ENCODE measurements at places on chromosomes 13 and 19.

DNA sequence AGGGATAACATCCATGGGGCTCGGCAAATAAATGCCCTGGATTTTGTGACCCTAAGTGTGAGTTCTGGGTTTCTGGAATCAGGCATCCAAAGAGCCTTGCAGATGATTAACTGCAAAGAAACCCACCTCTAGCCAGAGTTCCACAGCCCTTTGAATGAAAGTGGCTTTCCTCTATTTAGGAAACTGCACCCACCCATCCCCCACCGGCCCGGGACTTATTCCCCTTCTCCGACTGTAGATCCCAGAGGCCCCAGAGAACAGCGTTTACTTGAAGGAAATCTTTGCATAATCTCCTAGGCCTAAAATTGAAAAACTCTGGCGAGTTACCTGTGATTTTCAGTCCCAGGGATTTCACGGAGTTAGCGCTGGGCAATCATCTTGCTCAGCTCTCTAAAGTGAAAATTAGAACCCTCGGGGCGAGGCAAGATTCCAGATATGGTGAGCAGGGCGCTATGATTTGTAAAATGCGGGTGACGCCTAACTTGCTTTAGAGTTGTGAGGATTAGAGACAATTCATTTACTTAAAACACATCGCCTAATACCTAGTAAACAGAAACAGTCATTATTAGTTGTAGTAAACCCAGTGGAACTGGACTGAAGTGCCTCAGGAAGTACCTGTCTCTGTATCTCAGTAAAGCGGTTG lies 9.4 kb downstream of the URAD start:
- peak; percentile 12 for DNase-seq

DNA sequence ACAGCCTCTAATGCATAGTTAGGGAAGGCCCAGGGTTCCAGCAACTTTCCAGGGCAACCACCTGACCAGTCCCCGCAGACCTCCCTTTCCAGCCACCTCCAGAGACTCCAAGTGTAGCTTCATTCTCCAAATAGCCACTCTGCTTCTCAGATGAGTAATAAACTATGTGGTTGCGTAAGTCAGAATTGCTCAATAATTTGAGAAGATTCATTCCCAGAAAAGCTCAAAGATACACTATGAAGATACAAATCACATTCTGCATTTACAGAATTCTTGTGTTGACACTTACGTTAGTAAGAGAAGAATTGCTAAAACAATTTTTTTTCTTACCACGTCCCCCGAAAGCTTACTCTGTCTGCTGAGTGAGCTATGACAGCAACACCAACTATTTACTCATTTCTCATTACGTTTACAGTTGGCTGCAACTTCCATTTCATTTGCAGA lies 8.2 kb upstream of the LATS2 start:
- peak; percentile 56 for DNase-seq

- DNase-seq, result no peak
These were observed 45.3 kb upstream of the PCDH9 start for GRCh38 chr13:67275351-67275960.

GRCh38 chr19:18098891-18099622 lies 1.5 kb downstream of the MAST3 start:
- no peak for DNase-seq

DNA sequence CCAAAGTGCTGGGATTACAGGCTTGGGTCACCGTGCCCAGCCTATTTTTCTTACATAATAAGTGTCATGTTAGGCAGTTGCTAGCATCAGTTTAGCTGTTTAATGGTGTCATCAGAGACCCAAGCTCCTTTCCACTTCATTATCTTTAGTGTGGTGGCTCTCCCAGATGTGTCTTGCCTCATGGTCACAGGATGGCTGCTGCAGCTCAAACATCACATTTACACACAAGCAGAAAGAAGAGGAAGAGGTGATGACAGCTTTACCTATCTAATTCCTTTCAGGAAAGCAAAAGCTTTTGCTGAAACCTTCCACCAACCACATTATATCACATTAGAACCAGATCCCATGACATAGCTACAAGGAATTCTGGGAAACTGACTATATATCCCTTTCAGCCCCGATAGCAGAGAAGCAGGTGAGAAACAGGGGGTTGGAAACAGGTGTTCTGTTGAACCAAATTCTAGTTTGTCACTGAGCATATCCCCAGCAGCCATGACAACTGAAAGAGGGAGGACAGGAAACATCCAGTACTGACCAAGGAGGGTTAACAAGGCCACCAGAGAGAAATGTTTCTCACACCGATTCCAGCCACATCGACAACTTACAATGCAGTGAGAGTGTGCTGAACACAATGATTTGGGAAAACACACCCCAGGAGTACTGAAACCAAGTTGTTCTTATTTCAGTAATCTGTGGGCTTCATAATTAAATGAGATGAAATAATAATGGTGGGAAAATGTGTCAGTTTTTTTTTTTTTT lies 617.0 kb downstream of the UQCRFS1 start:
- DNase-seq, result no peak

DNA sequence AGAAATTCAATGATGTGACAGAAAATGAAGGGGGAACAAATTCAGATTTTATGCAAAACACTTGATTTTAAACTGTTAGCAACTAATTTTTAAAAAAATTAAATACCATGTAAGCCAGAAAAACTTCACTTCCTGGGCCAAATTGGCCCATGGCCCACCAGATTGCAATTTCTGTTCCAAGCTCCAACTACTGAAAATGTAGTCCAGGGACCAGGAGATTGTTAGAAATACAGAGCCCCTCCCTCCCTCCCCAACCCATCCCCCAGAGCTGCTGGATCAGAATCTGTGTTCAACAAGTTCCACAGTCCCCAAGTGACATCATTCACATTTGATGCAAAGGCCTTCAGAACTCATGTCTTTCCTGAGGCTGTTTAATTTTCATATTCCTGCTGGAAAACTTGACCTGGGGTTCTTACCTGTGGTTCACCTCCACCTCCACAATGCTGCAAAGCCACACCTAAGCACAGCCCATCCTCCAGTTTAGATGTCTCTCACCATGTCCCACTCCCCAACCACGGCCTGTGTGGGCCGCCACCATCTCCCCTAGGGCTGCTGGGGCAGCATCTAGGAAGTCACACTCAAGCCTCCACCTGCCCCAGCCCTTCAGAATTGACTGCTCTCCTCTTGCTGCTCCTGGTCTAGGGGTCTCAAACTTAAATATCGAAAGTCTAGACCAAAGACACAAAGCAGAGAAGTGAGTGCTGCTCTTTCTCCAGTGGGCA lies 482.0 kb downstream of the UQCRFS1 start:
- no peak for DNase-seq

GRCh38 chr19:6476155-6476895 lies 5.3 kb downstream of the DENND1C start:
- no peak for DNase-seq

DNA sequence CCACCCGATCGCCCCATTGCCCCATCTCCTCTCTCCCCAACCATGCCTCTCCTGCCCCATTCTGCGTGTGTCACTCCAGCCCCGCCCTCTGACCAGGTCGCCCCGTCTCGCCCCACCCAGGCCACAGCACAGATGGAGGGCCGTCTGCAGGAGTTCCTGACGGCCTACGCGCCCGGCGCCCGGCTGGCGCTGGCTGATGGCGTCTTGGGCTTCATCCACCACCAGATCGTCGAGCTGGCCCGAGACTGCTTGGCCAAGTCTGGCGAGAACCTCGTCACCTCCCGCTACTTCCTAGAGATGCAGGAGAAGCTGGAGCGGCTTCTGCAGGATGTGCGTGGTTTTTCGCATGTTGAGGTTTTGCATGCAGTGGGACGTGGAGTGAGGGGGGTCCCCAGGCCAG lies 26.2 kb downstream of the MAST3 start:
- no peak for DNase-seq

GRCh38 chr13:32330441-32330840 lies 15.1 kb downstream of the BRCA2 start:
- DNase-seq, result no peak

GRCh38 chr19:56310462-56310861 lies 4.2 kb downstream of the ZSCAN5A start:
- DNase-seq, result no peak

GRCh38 chr19:51470966-51471365 lies 7.4 kb upstream of the CEACAM18 start:
- DNase-seq, result no peak

- no peak for DNase-seq
These were observed 19.3 kb downstream of the PPP1R12C start for GRCh38 chr19:55097864-55098715.

GRCh38 chr13:33318744-33319143 lies 33.2 kb upstream of the STARD13 start:
- no peak for DNase-seq

GRCh38 chr13:99464441-99464949 lies 36.8 kb upstream of the TM9SF2 start:
- DNase-seq, result no peak

DNA sequence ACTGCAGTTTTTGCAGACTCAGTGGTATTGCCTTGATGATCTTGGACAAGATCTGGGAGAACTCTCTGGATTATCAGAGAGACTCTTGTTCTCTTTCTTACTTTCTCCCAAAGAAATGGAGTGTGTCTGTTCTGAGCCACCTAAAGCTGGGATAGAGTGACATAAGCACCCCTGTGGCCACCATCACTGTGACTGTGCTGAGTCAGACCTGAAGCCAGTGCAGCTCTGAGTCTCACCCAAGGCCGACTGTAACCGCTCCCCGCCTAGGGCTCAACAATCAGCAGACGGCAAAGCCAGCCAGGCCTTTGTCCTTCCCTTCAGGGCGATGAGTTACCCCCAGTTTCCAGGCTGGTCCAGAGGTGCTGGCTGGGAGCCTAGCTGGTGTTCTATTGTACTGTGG lies 795.6 kb downstream of the UQCRFS1 start:
- no peak for DNase-seq

GRCh38 chr19:39307046-39307821 lies 11.0 kb downstream of the IFNL1 start:
- DNase-seq, result peak; percentile 54

DNA sequence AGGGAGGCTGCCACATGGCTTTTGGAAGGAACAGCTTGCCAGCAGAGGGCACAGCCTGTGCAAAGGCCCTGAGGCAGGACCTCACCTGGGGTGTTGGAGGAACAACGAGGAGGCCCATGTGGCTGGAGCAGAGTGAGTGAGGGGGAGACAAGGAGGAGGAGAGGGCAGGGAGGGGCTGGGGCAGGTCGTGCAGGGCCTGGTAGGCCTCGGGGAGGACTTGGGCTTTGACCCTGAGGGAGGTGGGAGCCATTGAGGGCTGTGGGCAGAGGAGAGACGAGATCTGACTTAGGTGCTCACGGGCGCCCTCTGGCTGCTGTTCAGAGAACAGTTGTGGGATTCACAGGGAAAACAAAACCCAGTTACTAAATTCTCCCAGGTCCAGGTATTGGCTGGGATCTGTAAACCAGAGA lies 25.2 kb downstream of the ZNRF4 start:
- DNase-seq, result no peak

GRCh38 chr13:41835871-41836270 lies 125.0 kb downstream of the VWA8 start:
- no peak for DNase-seq

- no peak for DNase-seq
These were observed 24.8 kb upstream of the NAXD start for GRCh38 chr13:110590577-110590976.

DNA sequence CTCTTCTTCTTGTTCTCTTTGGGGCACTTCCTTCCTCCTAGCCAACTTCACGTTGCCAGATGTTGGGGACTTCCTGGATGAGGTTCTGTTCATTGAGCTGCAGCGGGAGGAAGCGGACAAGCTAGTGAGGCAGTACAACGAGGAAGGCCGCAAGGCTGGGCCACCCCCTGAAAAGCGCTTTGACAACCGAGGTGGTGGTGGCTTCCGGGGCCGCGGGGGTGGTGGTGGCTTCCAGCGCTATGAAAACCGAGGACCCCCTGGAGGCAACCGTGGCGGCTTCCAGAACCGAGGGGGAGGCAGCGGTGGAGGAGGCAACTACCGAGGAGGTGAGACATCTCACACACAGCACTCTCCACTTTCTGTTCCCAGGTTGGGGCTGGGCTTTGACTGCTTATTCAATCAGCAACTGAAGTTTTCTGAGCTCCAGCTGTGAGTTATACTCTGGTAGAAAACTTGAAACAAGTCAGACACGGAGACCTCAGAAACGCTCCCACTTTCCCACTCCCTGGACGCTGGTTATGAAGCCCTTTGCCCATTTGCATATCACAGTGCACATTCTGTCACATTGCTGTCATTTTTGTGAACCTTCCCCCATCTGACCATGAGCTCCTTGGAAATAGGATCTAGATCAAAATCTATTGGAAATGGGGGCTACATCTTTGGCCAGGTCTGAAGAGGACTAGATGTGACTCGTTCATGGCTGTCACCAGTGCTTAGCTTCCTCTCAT lies 7.2 kb upstream of the CCDC97 start:
- DNase-seq, result peak; percentile 41

DNA sequence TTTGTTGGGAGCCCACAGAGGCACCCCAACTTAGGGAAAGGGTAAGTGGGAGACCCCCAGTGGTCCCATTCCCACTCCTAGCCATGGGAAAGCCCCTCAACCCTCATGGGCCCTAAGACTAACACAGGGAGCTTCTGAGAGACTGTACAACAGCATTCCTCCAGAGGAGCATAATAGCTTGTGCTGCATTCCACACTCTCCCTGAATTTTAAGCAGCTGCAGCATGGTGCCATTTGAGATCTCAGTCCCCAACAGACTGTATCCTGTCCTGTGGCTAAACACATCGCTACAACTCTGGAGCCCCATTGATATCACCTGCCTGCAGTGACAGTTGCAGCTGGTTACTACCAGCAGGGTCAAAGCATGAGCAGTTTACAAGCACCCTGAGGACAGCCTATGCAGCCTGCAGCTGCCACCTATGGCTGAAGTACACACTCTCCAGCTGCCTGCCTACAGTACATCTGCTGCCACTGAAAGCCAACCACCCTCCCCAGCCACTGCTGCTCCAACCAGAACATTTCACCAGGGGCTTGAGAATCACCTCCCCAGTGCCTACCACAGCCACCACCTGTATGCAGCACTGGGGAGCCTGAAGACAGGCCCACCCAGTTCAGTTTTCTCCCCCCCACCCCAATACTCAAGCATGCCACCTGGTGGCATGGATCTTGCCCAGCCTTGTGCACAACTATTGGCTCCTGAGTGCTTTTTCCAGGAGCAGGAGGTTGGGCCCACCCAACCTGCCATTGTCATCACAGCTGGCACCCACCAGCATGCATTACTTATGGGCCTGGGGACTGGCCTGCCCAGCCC lies 557.3 kb downstream of the GPC5 start:
- DNase-seq, result no peak

DNA sequence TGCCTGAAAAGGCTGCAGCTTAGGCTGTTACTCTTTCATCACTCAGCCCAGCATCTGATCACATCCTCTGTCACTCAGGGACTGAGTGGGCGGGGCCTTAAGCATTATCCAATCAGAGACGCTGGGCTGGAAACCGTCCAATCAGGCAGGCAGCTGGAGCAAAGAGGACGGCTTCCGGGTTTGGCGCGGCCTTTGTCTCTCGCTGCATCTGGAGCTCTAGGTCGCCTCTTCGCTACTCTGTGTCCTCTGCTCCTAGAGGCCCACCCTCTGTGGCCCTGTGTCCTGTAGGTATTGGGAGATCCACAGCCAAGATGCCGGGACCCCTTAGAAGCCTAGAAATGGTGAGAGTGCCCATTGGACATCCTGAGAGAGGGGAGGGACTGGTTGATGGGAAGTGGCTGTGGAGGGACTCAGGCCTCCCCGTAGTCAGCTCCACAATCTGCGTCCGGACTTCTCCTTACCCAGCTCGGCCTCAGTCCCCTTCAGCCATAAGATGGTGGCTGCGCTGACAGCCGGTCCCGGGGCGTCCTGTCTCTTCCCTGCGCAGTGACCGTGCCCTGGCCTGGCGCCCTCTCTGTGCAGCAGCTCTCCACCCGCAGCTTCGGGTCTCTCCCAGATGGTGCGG lies at the start of gene ZNF486:
TSS of gene ZNF486 (plus strand) at position 195 of the 625 bp plus-strand sequence. CDS start at position 312, 117 bp downstream.
- DNase-seq, result peak; percentile 99

Measured in tibial artery (tissue), 4 donors.